Activated CD4-positive, alpha-beta T cell treated with anti-CD3 and anti-CD28 coated beads, Interleukin-2, amount 10 ng/mL, durations not matched to agents 24 days and 14 days (primary cell): ENCODE measurements at places on chromosomes 7 and 10. TPM values are rescaled to one million over a fixed set of nuclear protein-coding genes. Genes with fewer than 3 reads are reported as not detected.
A peak's percentile ranks its signal among the peaks of the same experiment; 100 is the strongest.

DNA sequence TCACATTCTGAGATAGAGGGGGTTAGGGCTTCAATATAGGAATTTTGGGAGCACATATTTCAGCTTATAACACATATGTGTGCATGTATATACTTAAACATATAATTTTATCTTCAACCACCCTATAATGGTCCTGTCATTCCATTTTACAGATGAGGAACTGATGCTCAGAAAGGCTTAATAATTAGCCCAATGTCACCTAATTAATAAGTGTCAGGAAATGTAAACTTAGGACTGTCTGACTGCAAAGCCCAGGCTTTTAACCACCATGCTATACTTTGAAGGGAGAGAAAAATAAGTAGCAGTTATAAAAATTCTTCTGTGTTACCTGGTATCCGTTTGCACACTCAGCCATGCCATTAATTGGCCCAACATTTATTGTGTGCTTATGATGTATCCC is 172.6 kb downstream of the SKIDA1 start:
- no peak overlapping the region for H3K27ac ChIP-seq
- H3K36me3 ChIP-seq: no peaks in the 10 kb centered on the region
- DNase-seq: no peak
- no peaks in the 10 kb centered on the region for H3K27me3 ChIP-seq
- H3K4me3 ChIP-seq: no peak overlapping the region
- no peaks in the 10 kb centered on the region for H3K4me1 ChIP-seq

Gene HK1
- 183 and 185 TPM in 2 replicates for total RNA-seq

GRCh38 chr10:11449761-11450160 is 161.7 kb downstream of the USP6NL start:
- H3K36me3 ChIP-seq: no peaks in the 10 kb centered on the region
- no peak overlapping the region for H3K27ac ChIP-seq
- DNase-seq: no peak
- no peak overlapping the region for H3K4me3 ChIP-seq
- H3K4me1 ChIP-seq: peaks cover 6% of the 10 kb centered on the region
- H3K27me3 ChIP-seq: peaks cover 16% of the 10 kb centered on the region

DNA sequence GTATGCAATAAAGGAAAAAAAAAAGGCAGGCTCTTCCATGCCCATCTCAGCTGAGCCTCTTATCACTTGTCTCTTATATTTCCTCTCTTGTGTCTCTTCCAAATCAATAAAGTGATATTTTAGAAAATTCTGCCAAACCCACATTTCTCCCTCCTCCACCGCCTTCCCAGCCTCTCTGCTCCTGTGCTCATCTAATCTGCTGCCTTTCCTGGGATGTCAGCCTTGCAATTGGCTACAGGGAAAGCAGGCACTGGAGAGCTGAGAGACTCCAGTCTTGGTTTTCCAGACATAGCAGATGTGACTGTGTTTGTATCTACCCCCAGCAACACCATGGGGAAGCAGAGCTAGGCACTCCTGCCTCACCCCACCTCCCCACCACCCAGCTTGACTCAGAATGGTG is 298.4 kb downstream of the KCNMA1 start:
- no peaks in the 10 kb centered on the region for H3K36me3 ChIP-seq
- H3K27me3 ChIP-seq: no peaks in the 10 kb centered on the region

Gene AKR1C4
- total RNA-seq: not detected in 2 replicates

Gene CYP2C19
- 0.33 TPM in 1 of 2 replicates, not detected in the other for total RNA-seq

- peaks cover 3% of the 10 kb centered on the region for H3K4me1 ChIP-seq
- DNase-seq: no peak
- peaks cover 14% of the 10 kb centered on the region for H3K27me3 ChIP-seq
Observed at GRCh38 chr10:78553792-78554191, 515.0 kb upstream of the ZMIZ1 start.

GRCh38 chr10:59397961-59398360 is 35.6 kb upstream of the FAM13C start:
- DNase-seq: no peak
- no peaks in the 10 kb centered on the region for H3K4me1 ChIP-seq
- no peak overlapping the region for H3K27ac ChIP-seq
- no peak overlapping the region for H3K4me3 ChIP-seq
- H3K27me3 ChIP-seq: no peaks in the 10 kb centered on the region

DNA sequence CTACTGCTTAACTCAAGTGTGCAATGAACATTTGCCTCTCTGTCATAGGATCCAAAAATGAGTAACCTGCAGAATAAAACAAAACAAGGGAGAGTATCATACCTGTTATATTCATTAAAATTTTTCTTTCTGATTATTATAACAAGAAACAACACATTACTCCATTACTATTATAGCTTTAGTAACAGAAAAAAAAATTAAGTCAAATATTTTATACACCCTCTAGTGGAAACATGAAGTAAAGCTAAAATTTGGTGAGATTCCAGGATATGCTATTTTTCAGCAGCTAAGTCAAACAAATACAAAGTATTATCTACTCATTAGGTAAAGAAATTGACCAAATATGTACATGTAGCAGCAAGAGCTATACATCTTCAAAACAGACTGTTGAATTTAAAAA is 56.3 kb downstream of the PDZD8 start:
- no peaks in the 10 kb centered on the region for H3K27me3 ChIP-seq
- no peaks in the 10 kb centered on the region for H3K4me1 ChIP-seq
- no peak for DNase-seq
- H3K27ac ChIP-seq: no peak overlapping the region

- H3K36me3 ChIP-seq: peaks cover 14% of the 10 kb centered on the region
- H3K4me3 ChIP-seq: peak overlapping the region; percentile 79
- H3K27ac ChIP-seq: peak overlapping the region; percentile 72
- H3K27me3 ChIP-seq: peaks cover 50% of the 10 kb centered on the region
- peaks cover 28% of the 10 kb centered on the region for H3K4me1 ChIP-seq
Observed at GRCh38 chr10:8050556-8051108, 3.9 kb upstream of the GATA3 start.

GRCh38 chr7:42039921-42040320 is 197.1 kb downstream of the GLI3 start:
- no peak overlapping the region for H3K27ac ChIP-seq
- no peaks in the 10 kb centered on the region for H3K36me3 ChIP-seq
- no peak overlapping the region for H3K4me3 ChIP-seq
- H3K27me3 ChIP-seq: peaks cover 5% of the 10 kb centered on the region
- no peak for DNase-seq
- no peaks in the 10 kb centered on the region for H3K4me1 ChIP-seq

- no peak overlapping the region for H3K27ac ChIP-seq
- no peak for DNase-seq
- H3K36me3 ChIP-seq: peaks cover 19% of the 10 kb centered on the region
- H3K4me1 ChIP-seq: peaks cover 75% of the 10 kb centered on the region
- H3K4me3 ChIP-seq: no peak overlapping the region
Observed at GRCh38 chr7:132446260-132446659, 130.0 kb downstream of the PLXNA4 start.

DNA sequence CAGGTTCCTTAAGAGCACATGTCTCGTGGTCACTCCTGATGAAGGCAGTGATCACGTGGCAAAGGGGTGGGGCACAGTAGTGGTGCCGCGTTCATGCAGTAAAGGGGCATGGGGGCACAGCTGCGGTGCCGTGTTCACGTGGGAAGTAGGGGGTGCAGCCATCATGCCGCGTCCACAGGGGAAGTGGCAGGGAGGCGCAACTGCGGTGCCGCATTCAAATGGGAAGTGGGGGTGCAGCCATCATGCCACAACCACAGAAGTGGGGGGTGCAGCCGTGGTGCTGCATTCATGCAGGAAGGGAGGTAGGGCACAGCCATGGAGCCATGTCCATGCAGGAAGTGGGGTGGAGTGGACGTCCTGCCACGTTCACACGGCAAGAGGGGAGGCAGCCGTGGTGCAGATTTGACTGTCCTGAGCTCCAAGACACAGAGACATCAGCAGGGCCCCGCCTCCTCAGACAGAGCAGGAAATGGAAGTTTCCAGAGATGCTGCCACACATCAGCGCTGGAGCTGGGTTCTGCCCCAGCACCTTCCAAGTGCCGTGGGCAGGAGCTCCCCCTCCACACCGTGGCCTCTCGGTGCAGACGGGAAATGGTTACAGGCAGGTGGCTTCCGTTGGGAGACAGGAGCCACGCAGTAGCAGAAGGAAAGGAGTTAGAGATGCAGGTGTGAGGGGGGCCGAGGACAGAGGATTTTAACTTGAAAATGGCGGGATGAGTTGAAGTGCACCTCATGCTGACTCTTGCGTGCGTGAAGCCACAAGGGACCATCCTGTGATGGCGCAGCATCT is 95.0 kb upstream of the DDC start:
- peak overlapping the region; percentile 85 for H3K27ac ChIP-seq
- DNase-seq: peak; percentile 81
- H3K36me3 ChIP-seq: peaks cover 2% of the 10 kb centered on the region
- H3K4me3 ChIP-seq: peak overlapping the region; percentile 81

Gene PTN
- not detected in 2 replicates for total RNA-seq

DNA sequence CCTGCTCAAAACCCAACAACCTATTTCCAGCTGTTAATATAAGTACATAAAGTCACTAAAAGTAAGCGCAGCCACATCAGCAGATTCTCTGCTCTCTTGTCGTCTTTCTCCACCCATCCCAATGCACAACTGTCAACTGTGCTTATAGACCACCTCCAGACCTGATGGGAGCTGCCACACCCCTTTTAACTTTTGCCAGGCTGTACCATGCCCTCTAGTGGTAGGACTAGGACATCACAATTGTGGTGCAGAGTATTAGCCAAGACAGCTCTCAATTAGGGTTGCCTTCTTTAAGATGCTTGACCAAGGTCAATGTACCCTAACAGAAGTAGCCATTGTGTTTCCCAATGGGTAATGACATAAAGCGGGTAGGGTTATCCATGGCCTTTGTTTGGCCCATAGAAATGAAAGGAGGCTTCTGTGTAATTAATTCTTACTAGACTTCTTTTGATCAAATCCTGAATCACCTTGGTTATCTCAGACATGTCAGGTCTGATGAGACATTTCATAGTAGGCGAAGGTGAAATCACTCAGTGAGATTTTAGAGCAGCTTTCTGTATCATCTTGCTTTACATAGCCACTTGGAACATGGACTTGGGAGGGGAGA is 68.1 kb downstream of the SCRN1 start:
- H3K27ac ChIP-seq: no peak overlapping the region
- no peaks in the 10 kb centered on the region for H3K27me3 ChIP-seq
- peak; percentile 81 for DNase-seq
- H3K36me3 ChIP-seq: no peaks in the 10 kb centered on the region
- no peak overlapping the region for H3K4me3 ChIP-seq

- H3K27ac ChIP-seq: no peak overlapping the region
- no peaks in the 10 kb centered on the region for H3K4me1 ChIP-seq
- DNase-seq: no peak
- H3K27me3 ChIP-seq: no peaks in the 10 kb centered on the region
- no peak overlapping the region for H3K4me3 ChIP-seq
Observed at GRCh38 chr7:95056107-95056739, 148.8 kb downstream of the PPP1R9A start.

DNA sequence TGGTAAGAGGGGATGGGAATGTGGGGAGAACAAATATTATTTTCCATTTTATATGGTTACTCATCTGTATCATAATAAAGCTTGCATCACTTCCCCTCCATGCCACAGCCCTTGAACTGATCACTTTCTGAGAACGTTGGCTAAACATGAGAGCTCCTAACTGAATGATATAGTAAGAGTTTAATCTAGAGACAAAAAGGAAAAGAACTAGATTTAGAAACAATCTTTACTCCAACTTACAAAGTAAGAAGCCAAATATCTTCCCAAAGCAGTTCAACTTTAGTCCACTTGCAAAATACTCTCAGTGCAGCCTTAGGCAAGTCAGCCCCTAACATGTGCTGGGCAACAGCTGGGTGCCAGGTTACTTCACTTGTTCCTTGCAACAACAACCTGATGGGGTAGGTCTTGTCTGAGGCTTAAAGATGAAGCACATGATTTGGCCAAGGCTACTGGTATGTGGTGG is 20.3 kb downstream of the SMURF1 start:
- H3K27me3 ChIP-seq: no peaks in the 10 kb centered on the region
- peaks cover 7% of the 10 kb centered on the region for H3K4me1 ChIP-seq
- H3K27ac ChIP-seq: no peak overlapping the region
- H3K36me3 ChIP-seq: peaks cover 20% of the 10 kb centered on the region

DNA sequence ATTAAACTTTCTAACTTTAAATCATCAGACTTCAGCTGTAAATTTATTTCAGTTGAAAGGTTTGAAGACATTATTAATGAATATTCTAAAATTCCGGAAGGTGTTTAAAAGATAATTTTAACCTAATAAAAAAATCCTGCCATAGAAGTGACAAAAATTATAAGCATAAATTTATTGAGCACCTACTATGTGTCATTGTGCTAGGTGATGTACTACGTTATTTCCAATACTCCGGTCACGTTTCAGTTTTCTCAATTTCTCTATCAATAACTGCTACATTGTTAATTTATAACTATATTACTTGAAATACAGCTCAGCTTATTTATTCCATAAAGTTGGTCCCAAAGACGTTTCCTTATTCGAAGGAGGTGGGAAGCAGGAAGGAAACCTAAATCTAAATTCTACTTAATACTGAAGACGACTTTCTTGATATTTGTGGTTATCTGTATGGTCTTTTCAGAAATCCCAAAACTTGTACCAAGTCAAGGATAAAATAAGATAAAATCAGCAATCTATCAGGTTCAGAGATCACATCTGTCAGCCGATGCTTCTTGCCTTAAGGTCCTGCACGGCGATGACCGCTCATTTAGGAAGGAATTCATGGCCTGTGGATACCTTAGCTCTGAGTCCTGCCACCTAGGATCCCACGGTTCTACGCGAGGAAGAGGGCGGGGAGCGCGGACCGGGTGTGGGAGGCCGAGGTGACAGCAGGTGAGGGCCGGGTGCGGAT is 1.2 kb upstream of the ZEB1 start:
- peak overlapping the region; percentile 99 for H3K4me3 ChIP-seq
- DNase-seq: no peak
- H3K36me3 ChIP-seq: peaks cover 23% of the 10 kb centered on the region
- H3K27me3 ChIP-seq: no peaks in the 10 kb centered on the region
- peaks cover 37% of the 10 kb centered on the region for H3K4me1 ChIP-seq

GRCh38 chr7:32762925-32763293 is 128.7 kb downstream of the KBTBD2 start:
- peaks cover 67% of the 10 kb centered on the region for H3K27me3 ChIP-seq
- peaks cover 4% of the 10 kb centered on the region for H3K4me1 ChIP-seq
- DNase-seq: no peak
- no peaks in the 10 kb centered on the region for H3K36me3 ChIP-seq
